ENCODE measurements at places on chromosomes 12 and 14.

- DNase-seq, result no peak
These were observed 13.0 kb downstream of the FGD6 start for GRCh38 chr12:95204141-95204866.

- DNase-seq, result no peak
These were observed 839 bp downstream of the FICD start for GRCh38 chr12:108515916-108516315.

GRCh38 chr14:51575349-51576116, 76.2 kb upstream of the FRMD6 start:
- no peak for DNase-seq

GRCh38 chr14:96705422-96706092, 91.6 kb upstream of the VRK1 start:
- no peak for DNase-seq

DNA sequence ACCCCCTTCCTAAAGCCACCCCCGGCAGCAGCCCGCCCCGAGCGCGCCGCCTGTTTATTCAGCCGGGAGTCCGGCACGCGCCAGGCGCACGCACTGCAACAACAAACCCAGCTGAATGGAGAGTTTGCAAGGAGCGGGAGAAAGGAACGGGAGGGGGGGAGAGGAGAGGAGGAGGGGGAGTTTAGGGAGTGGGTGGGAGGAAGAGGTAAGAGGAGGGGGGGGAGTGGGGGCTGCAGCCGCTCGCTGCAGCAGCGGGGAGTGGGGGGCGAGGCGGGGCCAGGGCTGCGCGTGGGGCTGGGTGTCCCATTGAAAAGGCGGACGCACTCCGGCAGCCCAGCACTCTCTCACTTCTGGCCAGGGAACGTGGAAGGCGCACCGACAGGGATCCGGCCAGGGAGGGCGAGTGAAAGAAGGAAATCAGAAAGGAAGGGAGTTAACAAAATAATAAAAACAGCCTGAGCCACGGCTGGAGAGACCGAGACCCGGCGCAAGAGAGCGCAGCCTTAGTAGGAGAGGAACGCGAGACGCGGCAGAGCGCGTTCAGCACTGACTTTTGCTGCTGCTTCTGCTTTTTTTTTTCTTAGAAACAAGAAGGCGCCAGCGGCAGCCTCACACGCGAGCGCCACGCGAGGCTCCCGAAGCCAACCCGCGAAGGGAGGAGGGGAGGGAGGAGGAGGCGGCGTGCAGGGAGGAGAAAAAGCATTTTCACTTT, at the start of gene ASCL1:
Gene ASCL1, plus strand, starts transcription at position 336 of the 712 bp plus-strand sequence. CDS start 571 bp downstream, outside the sequence.
- DNase-seq, result peak; percentile 90

DNA sequence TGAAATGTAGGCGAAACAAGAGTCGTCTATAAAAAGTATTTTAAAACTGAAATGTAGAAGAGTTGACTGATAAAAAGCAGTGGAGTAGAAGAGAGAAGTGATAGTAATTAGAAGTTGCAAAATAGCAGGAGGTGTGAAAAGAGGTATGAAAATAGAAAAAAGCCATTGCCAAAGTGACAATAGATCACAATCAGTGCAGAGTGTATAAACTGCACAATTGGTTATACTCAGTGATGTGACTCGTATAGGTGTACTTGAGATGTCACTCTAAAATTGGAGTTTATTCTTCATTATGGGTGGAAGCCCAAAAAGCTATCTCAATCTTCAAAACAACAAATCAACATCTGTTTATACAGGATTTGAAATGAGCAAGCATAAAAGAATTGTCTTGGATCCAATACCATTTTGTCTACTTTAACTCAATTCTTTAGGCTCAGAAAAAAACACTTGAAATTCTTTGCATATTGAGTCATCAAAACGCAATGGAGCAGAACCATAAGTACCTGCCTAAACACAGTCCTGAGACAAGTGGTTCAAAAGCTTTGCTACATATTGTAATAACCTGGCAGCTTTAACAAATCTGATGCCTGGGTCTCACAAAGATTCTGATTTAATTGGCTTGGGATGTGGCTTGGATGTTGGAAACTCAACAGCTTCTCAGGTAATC, 8.8 kb downstream of the IKBIP start:
- DNase-seq, result no peak
